Fibroblast of skin of back (primary cell): ENCODE measurements at places on chromosomes 16 and 17.

DNA sequence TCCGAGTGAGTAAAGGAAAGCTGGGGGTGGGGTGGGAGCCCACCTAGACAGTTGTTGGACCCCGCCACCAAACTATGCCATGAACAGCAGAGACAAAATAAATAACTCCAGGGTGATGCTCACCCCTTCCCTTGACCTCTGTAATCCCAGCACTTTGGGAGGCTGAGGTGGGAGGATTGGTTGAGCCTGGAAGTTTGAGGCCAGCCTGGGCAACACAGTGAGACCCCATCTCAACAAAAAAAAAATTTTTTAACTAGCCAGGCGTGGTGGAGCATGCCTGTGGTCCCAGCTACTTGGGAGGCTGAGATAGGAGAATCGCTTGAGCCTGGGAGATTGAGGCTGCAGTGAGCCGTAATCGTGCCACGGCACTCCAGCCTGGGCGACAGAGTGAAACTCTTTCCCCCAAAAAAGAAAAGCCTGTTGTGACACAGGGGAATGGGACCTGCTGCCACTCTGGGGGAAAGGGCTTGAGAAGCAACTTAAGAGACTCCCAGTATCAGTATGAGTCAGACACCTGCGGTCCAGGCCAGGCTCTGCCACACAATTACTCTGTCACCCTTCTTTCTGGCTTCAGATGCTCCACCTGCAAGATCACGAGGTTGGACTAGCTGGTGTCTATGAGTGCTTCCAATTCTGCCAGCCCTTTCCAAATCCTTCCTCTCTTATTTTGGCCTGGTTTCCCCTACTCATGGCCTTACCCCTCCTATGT is 5.0 kb downstream of the SGCA start:
- DNase-seq, result peak; percentile 32

DNA sequence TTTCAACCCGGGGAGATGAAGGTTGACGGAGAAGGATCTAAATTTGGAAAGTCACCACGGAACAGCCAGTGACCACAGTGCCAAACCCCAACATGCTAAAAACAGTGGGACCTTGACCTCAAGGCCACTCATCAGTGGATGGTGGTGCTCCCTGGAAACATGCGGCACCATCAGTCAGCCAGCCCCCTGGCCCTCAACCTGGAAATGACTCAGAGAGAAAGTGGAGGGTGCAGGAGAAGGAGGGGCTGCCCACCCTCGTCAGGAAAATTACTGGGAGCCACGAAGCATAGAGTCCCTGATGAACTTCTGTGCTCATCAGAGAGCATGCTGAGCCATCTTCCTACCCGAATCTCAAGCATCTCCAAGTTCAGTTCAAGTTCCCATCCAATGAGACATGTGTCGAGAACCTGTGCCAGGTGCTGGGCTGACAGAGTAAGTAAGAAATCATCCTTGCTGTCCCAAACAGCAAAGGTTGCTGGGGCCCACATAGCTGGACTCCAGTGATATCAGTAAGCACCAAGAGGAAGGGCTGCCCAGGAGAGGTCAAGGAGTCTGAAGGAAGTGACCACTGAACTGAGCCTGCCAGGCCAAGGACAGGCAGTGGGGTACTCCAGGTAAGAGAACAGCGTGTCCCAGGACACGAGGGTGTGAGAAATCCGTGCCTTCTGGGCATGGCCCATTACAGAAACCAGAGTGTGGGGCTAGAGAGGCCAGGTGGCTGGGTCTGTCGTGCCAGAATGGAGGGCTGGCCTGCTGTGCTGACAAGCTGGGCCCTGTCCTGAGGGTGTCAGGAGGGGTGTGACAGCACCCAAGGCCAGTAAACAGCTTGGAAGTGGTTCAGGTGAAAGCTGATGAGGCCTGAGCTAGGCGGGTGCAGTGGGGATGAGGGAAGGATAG is 5.2 kb downstream of the PECAM1 start:
- peak; percentile 85 for DNase-seq

- no peak for DNase-seq
Observed at GRCh38 chr17:38873640-38874380, 4.0 kb downstream of the LASP1 start.

DNA sequence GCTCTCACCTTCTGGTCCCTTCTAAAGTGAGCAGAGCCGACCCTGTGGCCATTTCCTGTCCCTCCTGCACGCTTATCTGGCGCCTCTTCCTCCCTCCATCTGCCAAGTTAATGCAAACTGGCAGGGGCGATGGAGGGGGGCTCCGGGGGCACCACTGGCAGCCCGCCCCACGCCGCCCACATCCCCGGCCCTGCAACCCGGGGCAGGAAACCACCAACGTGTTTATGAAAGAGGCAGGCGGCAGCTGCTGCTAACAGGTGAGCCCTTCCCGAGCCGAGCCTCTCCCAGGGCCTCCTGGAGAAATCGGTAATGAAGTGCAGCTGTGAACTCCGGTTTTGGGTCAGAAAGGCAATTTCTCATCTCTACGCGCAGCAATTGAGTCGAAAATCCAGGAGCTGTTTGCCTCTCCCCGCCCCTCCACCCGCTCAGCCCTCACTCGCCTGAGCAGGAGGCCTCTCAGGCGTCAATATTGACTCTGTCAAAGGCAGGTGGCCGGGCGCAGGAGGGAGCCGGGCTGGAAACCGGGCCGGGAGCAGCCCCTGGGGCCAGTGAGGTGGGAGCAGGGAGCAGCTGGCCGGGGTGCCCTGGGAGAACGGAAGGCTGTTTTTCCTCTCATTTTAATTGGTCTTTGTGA is 164.4 kb upstream of the GSE1 start:
- no peak for DNase-seq

DNA sequence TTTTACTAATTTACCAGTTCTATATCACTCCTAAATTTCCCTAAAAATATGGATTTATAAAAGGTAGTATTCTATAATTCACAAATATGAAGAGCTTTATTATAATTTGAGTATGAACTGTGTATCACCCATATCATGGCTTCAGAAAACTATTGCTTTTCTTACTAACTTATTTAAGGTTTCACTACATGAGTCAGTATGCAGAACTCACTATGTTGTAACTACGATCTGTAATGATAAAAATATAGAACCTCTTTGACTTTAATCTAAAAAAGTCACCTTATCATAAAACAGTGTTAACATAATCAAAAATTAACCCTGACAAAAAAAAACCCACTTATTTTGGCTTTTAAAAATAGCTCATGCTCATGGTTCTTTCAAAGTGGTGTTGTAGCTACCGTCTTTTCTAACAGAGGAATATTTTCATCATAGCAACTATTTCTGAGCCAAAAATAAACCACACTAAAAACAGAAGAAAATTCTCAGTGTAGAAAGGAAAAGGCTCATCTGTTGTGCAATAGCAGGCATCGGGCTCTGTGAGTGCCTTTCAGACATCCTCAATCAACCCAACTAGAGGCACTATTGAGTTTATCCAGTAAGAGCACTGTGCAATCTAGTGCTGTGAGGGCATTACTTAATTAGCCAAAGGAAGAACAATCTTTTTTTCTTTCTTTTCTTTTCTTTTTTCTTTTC is 42.1 kb downstream of the ITGAM start:
- no peak for DNase-seq

DNA sequence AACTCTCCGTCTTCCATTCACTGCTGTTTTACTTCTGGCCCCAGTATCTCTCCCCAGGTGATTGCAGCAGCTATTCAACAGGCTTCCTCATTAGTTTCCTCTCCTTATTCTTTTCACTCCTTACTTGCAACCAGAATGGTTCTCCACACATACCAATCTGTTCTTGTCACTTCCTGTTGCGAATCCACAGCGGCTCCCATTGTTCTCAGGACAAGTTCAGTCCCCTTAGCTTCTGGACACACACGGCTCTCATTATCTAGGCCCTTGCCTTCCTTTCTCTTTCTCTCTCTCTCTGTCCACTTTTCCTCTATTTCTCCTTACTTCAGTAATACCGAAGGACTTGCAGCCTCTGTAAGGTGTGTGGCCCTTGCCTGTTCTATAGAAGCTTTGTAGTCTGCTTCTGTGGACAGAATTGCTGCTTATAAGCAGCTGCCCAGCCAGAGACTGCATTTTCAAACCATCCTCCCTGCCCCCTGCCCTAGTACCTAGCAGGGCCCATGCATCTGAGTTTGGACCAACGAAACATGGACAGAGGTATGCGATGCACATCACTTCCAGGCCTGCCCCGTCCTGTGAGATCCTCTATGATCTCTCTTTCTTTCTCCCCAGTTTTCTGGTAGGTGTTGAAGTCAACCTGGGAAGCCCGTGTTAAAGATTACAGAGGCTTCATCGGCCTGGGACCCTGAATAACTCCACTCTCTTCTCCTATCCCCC is 45.7 kb downstream of the VAT1L start:
- peak; percentile 86 for DNase-seq

DNA sequence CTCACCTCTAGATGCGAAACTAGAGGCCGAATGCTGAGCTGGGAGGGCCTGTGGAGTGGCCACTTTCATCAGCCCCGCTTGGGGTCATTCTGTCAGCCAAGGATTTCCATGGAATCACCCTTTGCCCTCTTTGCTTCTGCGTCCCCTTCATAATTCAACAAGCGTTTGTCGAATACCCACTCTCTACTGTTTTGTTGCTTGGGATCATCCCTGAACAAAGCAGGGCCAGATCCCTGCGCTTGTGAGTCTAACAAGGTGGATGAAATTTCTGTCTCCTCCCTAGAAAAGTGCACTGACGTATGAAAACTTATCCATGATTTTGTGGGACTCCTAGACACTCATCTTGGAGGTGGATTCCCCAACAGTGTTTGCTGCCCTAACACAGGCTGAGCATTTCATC is 3.3 kb upstream of the SLC12A3 start:
- DNase-seq, result no peak

DNA sequence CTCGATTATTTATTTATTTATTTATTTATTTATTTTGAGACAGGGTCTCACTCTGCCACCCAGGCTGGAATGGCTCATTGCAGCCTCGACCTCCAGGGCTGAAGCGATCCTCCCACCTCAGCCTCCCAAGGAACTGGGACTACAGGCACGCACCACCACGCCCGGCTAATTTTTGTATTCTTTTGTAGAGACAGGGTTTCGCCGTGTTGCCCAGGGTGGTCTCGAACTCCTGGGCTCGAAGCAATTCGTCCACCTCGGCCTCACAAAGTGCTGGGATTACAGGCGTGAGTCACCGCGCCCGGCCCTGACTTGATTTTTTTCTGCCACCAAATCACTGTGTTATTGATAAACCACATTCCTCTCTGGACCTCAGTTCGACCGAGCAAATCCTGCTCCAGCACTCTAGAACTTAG is 758 bp upstream of the RPL23A start:
- no peak for DNase-seq

GRCh38 chr17:50498021-50498874 is 10.0 kb upstream of the MYCBPAP start:
- DNase-seq, result no peak

DNA sequence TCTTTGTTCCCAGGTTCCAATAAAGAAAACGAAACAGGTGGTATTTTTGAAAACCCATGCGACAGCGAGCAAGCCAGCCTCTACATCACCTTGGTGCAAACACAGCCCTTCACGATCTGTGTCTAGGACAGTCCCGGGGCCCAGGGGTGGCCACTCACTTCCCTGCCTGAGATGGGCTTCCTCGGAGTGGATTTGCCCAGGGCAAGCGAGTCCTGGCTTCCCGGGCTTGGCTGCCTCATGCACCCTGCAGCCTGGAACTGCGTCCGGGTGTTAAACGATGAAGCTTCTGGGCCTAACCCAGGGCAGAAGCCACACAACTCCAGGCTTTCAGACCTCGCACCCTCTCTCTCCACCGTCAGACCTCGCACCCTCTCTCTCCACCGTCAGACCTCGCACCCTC is 66.0 kb downstream of the RPH3AL start:
- DNase-seq, result no peak

GRCh38 chr16:27722207-27722606 is 172.3 kb downstream of the KATNIP start:
- no peak for DNase-seq

DNA sequence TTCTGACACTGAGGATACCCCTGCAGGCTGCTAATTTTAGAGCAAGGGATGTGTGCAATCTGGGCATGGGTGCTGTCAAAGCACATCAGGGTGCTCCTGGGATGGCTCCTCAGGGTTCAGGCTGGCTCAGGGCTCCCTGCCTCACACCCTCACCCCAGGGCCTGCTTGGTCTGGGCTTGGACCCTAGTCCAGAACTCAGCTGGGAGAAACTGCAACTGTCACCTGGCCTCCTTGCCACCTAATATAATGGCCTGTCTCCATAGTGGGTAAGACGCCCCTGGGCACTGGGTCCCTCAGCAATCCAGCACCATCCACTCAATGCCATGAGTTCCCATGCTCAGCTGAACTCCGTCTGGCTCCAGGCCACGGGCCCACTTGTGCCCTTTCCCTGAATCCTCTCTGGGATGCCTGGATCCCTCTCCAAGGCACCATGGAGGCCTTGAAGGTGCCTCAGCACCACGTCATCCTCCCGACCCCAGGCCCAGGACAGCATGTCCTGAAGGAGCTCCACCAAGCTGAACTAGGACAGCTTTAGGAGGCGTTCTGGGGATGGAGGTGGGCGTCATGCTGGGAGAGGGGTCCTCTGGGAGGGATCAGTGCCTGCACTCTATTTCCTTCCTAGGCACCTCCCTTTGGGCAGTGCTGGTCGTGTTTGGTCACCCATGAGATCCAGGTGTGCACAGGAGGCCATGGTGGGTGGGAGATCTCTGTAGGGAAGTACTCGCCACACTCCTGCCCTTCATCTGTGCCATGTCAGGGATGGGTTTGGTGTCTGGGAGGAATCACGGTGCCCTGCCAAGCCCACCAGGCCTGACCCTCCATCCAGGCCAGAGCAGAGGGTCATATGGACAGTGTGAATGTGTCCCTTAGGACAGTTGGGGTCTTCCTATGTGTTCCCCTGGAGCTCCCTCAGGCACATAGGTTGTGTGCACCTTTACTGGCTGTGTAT is 1688.4 kb downstream of the TP53TG3F start:
- no peak for DNase-seq

GRCh38 chr16:14186795-14187221 is 115.7 kb downstream of the MRTFB start:
- DNase-seq, result no peak

- DNase-seq, result no peak
Observed at GRCh38 chr17:67449845-67450755, 73.0 kb downstream of the PITPNC1 start.

- no peak for DNase-seq
Observed at GRCh38 chr17:80995131-80995530, 3.5 kb downstream of the CHMP6 start.

DNA sequence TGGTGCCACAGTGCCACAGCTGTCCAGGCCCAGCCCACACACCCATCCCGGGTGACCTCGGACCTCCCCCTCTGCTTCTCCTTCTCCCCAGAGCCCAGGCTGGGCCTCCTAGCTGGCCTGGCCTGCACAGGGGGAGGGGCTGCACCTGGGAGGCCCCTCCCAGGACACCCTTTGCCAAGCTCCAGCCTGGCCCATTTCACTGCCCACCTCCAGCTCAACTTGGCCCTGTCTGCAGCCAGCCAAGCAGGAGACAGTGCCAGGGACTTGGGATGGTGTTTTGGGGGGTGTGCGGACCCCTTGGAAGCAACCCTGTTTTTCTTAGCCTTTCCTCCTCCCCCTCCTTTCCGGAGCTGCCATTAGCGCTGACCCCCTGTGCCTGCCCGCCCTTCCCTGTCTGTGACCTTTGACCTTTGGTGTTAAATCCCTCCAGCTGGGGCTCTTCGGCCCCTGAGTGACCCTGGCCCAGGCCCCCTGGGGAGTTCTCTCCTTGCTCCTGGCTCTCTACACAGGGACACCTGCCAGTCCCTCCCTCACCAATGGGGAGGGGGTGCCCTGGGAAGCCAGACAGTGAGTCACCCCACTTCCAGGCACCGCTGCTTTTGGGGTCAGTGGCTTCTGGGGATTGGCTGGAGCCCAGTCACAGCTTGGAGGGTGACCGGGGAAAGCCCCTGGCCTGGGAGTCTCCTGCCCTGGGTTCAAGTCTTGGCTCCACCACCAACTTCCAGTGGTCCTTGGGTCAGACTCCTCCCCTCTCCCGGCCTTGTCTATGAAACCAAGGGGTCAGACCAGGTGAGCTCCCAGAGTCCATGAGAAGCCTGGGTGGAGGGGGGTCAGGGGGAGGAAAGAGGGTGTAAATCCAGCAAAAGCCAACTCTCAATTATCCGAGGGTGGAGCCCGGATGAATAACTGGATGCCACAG is 1.9 kb downstream of the GLIS2 start:
- DNase-seq, result no peak
